ENCODE measurements at places on chromosomes 2 and 18. TPM values are rescaled to one million over a fixed set of nuclear protein-coding genes. Genes with fewer than 3 reads are reported as not detected.

Gene SLC4A5
- total RNA-seq: 7.6 TPM

Gene SERPINB4
- not detected for total RNA-seq

Gene B3GNT7
- 99.8 TPM for total RNA-seq

Gene ZNG1B
- total RNA-seq: 46.1 TPM

Gene CRYGC
- total RNA-seq: not detected

Gene ANKRD23
- 2.0 TPM for total RNA-seq

Gene IMMT
- 64.8 TPM for total RNA-seq

Gene COL4A4
- 26.4 TPM for total RNA-seq

Gene CNDP1
- not detected for total RNA-seq

Gene RBM44
- 0.44 TPM for total RNA-seq

Gene SCN2A
- total RNA-seq: not detected

Gene DPYSL5
- not detected for total RNA-seq

Gene MYO7B
- 4.2 TPM for total RNA-seq

DNA sequence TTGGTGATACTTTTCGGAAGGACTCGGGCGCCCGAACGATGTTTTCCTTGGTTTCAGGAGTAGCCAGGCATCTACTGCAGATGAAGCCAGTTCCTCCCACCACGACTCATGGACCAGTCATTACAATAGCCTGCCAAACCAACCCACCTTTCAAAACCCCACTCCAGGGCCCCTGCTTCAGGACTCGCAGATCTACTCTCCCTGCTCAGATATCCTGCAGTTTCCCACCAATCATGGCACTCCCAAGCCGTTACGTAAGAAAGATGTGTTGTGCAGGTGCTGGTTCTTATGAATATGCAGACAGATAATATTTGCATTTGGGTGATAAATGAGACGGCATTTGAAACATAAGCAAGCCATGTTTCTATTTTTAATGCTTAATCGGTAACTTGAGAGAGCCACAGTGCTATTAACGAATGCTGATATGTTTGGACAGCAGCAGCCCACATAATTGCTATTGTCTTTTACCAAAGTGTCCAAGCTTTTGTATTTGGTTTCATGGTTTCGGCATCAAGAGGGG is 3.5 kb upstream of the CYS1 start:
- DNase-seq: no peak

DNA sequence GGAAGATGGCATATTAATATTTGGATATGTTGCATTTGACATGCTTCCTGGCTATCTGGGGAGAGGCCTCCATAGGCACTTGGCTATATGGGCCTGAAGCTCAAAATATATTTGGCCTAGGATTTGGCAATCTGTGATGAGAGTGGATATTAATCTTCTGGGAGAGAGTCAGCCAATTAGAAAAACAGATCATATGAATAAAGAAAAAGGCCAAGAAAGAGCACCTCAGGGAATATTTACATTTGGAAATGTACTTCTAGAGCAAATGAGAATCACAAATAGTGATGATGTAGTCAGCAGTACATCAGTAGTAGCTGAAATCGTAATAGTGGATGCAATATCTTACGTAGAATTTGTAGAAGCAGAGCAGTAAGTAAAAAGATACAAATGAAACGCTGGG is 277.0 kb downstream of the CTNNA2 start:
- no peak for DNase-seq

DNA sequence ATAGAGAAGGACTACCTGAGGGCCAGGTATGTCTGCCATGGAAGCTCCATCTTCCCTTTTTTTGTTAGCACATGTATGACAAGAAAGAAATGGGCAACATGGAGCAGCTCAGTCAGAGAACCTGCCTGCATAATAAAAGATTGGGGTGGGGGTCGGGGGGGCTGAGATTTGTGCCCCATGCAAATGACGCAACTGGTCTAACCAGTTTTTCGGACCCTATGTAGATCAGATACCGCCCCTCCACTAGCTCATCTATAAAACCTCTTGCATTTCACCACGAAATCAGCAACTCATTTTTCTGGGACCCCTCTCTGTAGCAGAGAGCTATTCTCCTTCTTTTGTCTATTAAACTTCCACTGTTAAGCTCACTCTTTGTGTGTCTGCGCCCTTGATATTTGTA is 657.2 kb downstream of the ERBB4 start:
- no peak for DNase-seq

GRCh38 chr18:72107647-72108383 is 436.3 kb downstream of the CBLN2 start:
- no peak for DNase-seq

DNA sequence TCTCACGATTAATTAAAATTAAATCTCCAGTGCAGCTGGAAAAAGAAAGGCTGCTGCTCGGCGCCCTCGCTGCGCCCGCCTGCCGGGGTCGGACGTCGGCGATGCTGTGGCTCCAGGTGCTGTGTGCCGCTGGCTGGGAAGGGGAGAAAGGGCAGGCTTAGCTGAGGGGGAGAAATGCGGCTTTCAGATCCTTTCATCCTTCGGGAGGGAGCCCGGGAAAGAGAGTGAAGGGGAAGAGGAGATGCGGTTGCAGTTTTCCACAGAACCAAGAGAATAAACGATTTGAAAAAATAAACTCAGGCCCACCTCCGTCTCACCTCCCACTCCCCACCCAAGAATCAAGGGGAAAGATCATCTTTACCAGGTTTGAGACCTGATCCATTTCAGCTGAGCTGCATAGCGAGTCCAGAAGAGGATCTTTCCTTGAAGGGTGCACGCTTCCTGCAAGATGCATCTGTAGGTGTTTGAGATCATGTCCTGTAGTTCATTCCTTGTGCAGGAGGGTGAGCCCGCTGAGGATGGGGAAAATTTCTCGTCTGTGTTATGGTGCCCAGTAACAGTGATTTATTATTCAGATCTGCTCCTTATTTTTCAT is 495 bp downstream of the TMEM169 start:
- no peak for DNase-seq

GRCh38 chr2:47003641-47004427 is 88.2 kb upstream of the MCFD2 start:
- DNase-seq: no peak

GRCh38 chr18:11391661-11392060 is 217.7 kb upstream of the SLC35G4 start:
- no peak for DNase-seq

- no peak for DNase-seq
These were observed 23.1 kb upstream of the TNFAIP6 start for GRCh38 chr2:151334082-151334815.

DNA sequence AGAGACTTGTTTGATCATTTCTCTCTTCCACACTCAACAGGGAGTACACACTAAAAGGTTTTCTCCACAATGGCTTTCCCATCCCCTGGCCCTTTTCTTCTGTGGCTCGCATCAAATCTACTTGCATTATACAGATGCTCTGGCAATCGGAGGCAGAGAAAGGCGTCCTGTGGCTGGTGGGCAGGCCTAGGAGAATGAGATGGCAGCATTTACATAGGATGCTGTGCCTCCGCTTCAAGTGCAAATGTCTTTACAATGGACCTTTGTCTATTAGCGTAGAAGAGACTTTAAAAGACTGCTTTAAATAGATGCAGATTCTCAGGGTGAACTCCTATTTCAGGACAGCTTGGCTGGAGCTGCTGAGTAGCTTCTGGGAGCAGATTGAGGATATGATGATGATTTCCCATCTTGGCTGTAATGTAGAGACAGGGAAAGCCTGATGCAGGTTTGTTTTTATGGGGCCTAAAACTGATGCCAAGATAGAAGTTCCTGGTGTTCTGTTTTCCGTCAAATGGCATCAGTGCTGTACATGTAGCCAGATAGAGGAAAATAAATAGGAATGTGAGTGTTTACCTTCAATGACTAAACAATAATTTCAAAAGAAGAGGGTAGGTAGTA is 423.4 kb downstream of the RND3 start:
- no peak for DNase-seq

DNA sequence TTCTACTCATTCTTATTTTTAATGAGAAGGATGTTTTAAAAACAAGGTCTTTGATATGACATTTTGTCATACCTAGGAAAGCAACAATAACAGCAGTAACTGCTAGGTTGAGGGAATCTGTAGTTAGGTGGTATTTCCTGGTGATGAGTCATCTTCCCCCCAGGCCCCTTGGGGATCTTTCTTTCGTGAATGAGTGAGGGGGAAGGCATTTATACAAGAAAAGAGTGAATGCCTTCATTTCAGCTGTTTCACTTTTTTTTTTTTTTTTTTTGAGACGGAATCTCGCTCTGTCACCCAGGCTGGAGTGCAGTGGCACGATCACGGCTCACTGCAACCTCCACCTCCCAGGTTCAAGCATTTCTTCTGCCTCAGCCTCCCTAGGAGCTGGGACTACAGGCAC is 108.6 kb downstream of the MAP4K4 start:
- no peak for DNase-seq

DNA sequence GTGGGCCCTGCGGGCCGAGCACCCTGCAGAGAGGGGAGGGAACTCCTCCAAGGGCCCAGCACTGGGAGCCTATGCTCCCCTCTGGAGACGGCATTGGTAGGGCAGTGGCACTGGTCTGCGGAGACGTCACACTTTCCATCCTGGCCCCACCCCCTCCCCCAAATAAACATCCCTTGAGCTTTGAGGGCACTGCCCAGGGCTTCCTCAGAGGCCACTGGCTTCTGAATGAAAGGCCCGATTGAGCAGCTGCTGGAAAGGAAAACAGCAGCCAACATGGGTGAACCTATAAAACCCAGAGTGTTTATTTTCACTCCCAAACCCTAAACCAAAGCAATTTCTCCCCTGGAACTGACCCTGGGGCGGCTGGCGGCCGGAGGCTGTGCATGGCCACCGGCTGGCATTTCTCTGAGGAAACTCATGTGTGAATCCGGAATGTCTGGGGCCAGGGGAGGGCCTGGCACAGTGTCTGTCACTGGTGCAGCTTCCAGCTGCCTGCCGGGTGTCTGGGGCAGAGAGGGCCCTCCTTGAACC is 138.9 kb downstream of the DYSF start:
- DNase-seq: no peak

- DNase-seq: no peak
These were observed 126.1 kb upstream of the CTAGE1 start for GRCh38 chr18:22543769-22544168.

DNA sequence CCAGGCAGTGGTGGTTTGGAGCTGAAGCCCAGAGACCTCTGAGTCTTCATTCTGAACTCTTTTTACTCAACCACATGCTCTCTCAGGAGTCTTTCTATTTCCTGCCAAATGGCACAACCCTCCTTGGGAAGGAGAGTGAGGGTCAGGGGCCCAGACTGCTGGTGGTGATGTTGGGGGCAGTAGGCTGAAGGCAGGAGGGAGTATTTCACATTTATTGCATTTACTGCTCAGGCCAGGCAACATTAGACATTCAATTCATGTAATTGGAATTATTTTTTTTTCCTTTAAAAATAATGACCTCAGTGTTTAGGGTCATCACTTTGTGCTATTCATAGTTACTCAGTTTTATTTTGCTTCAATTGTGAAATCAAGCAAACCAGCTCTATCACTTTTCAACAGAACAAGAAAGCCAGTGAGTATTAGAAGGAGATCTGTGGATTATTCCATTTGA is 311.3 kb upstream of the NT5C1B start:
- DNase-seq: no peak

DNA sequence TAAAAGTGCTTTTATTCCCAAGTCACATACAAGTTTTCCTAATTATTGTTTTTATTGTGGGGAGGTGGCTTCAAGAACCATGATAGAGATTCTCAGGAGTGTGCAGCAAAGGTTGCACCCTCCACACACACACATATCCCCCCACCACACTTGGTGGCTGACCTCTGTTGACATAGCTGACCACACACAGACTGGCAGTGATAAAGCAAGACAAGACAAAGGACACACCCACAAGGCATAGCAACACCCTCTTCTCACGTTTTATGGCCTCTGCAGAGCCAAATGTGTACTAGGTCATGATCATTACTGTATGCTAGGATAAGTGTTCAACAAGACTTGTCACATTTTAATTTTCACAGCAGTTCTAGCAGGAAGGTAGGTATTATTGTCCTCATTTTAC is 143.0 kb upstream of the EPC2 start:
- no peak for DNase-seq

DNA sequence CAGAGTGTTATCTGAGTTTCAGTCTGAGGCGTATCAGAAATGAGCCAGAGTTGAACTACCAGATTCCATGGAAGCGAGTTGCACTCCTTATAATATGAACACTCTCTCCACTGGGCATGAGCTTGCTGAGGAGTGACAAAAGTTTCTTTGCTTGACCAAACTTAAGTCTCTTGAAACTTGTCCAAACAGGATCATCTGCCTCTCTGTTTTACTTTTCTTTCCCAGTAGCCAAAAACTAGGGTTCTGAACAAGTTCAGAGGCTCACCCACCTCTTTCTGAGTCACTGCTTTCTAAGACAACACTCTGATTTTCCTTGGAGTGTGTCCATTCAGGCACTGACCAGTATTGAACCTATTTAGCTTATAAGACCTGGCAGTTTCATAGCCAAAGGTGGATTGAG is 233.2 kb upstream of the TCF4 start:
- DNase-seq: no peak

Data from upper lobe of left lung (tissue), 6 donors.